ENCODE measurements at places on chromosomes 5 and 9. TPM values are rescaled to one million over a fixed set of nuclear protein-coding genes. Genes with fewer than 3 reads are reported as not detected.

Gene C5
- total RNA-seq = 1.6 TPM

DNA sequence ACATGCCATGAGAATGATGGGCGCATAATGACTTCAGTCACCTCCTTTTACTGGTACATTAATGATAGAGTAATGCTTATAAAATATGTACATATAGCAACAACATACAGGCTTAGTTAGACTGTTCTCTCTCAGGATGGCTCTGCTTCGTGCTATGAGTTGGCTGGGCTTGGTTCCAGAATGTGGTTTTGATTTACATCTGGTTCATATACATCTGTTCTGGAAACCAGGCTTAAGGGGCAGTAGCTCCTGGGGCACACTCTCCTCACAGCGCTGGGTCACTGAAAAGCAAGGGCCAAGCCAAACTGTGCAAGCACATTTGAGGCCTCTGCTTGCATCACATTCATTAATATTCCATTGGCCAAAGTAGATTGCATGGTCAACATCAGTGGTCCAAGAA lies 44.9 kb downstream of the PCSK1 start:
- H3K27me3 ChIP-seq = no peaks in the 10 kb centered on the region
- H3K4me1 ChIP-seq = peaks cover 20% of the 10 kb centered on the region
- H3K36me3 ChIP-seq = no peaks in the 10 kb centered on the region
- DNase-seq = no peak

DNA sequence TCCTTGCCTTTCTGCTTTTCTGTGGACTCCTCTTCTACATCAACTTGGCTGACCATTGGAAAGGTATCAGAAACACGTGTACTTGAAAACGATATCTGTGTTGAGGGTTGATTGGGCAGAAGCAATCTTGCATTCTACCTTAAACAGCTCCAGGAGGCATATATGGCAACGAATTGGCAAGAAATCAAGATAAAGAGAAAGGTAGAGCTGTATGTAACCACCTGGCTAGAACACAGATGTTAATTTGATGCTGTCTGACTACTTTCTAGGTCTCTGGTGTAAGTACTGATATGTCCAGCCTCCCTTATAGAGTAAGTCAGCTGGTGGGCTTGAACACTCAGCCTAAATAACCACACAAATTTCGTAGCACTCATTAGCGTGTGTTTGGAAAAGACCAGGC lies 1.3 kb downstream of the MAN1B1 start:
- no peak overlapping the region for H3K4me3 ChIP-seq
- H3K36me3 ChIP-seq = peaks cover 8% of the 10 kb centered on the region
- H3K4me1 ChIP-seq = peaks cover 25% of the 10 kb centered on the region
- H3K27ac ChIP-seq = no peak overlapping the region

Gene ORM2
- not detected for total RNA-seq

DNA sequence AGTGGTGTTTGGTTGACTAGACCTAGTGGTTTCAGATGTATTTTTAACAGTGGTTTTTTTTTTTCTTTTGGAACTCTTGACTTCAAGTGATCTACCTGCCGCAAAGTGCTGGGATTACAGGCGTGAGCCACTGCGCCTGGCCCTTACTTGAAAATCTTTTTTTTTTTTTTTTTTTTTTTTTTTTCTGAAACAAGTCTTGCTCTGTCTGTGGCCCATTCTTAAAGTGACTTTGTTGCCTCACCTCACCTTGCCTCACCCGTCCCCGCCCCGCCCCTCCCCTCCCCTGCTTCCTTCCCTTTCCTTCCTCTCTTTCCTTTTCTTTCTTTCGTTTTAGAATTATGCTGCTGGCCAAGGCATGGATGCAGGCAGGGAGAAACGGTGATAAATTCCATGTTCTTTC lies 26.0 kb downstream of the GPBP1 start:
- peaks cover 8% of the 10 kb centered on the region for H3K4me1 ChIP-seq
- DNase-seq = no peak
- H3K4me3 ChIP-seq = no peak overlapping the region
- no peak overlapping the region for H3K27ac ChIP-seq
- H3K27me3 ChIP-seq = no peaks in the 10 kb centered on the region

Gene SLC6A19
- total RNA-seq = not detected

DNA sequence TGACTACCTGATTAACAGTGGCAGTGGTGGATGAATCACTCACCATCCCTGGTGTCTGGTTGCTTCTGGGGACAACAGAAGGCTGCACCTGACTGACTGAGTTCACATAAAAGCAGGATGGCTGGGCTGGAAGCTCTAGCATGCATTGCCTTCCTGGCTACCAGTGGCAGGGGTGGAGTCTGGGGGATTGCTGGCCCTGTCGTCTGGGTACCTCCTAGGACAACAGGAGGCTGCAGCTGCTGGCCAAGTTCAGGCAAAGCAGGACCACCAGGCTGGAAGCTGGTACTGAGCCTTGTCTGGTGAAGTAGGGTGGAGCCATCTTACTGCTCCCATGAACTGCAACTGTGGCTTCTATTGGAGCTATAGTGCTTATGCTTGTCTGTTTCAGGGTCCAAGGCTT lies 480.8 kb upstream of the CTNND2 start:
- no peak for DNase-seq
- H3K4me1 ChIP-seq = no peaks in the 10 kb centered on the region
- H3K36me3 ChIP-seq = no peaks in the 10 kb centered on the region
- no peak overlapping the region for H3K4me3 ChIP-seq
- no peaks in the 10 kb centered on the region for H3K27me3 ChIP-seq

- no peak overlapping the region for H3K4me3 ChIP-seq
- H3K36me3 ChIP-seq = no peaks in the 10 kb centered on the region
- no peak for DNase-seq
- H3K27ac ChIP-seq = no peak overlapping the region
- H3K4me1 ChIP-seq = no peaks in the 10 kb centered on the region
Observed at GRCh38 chr9:847505-847904, 6.0 kb downstream of the DMRT1 start.

- H3K4me3 ChIP-seq = no peak overlapping the region
- no peaks in the 10 kb centered on the region for H3K36me3 ChIP-seq
- H3K4me1 ChIP-seq = no peaks in the 10 kb centered on the region
- no peaks in the 10 kb centered on the region for H3K27me3 ChIP-seq
Observed at GRCh38 chr5:118405650-118406061, 582.7 kb downstream of the DTWD2 start.

GRCh38 chr5:103397739-103398581 lies 139.4 kb downstream of the MACIR start:
- H3K27ac ChIP-seq = no peak overlapping the region
- H3K36me3 ChIP-seq = no peaks in the 10 kb centered on the region
- DNase-seq = no peak
- H3K27me3 ChIP-seq = peaks cover 6% of the 10 kb centered on the region

- H3K4me1 ChIP-seq = peaks cover 8% of the 10 kb centered on the region
- no peaks in the 10 kb centered on the region for H3K27me3 ChIP-seq
- H3K27ac ChIP-seq = no peak overlapping the region
Observed at GRCh38 chr5:169893571-169893970, 86.7 kb downstream of the INSYN2B start.

DNA sequence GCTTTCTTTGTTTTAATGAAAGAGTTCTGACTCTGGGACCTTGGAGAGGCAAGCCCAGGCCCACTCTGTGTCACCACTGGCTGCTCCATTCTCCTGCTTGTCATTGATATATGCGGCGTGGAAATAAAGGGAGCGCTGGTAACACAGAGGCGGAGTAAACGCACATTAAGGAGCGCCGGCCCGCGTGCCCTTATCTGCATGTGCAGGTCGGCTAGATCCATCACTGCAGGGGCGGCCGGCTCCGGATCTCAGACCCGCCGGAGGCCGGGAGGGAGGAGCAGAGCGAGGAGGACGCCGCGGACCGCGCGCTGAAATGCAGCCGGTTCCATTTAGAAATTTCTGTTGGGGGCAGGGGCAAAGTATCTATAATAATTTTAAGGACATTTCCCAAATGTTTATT lies 70.8 kb downstream of the MRPL36 start:
- no peak overlapping the region for H3K27ac ChIP-seq
- no peaks in the 10 kb centered on the region for H3K4me1 ChIP-seq
- H3K36me3 ChIP-seq = no peaks in the 10 kb centered on the region
- H3K27me3 ChIP-seq = peaks cover 4% of the 10 kb centered on the region

- H3K4me1 ChIP-seq = no peaks in the 10 kb centered on the region
- peaks cover 33% of the 10 kb centered on the region for H3K27me3 ChIP-seq
- no peaks in the 10 kb centered on the region for H3K36me3 ChIP-seq
- no peak overlapping the region for H3K4me3 ChIP-seq
- no peak for DNase-seq
Observed at GRCh38 chr5:181059297-181060230, 19.5 kb downstream of the BTNL9 start.

Gene SLC28A3
- total RNA-seq = not detected

DNA sequence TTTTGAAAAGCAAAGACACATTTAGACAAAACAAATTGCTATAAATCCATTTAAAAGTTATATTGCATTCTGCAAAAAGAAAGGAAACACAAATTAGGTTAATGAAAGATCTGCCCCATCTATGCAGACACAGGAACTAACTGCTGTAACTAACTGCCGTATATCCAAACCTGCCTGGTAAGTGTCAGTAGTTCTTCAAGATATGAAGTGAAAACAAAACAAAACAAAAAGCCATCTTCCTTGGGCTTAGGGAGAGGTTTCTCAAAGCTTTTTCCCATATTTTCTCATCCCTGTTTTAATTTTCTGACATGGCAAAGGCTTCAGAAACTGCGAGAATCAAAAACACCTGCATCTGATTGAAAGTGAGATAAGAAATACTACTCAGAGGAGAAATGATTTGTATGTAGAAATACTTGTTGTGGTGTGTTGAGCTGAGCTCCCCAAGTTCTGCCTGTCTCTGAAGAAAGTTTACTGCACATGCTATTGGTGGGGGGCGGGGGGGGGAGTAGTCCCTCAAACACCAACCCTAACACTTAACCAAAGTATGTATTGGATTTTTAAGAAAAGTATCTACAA lies 750.5 kb downstream of the PTPRD start:
- no peak overlapping the region for H3K27ac ChIP-seq
- no peaks in the 10 kb centered on the region for H3K4me1 ChIP-seq
- H3K27me3 ChIP-seq = no peaks in the 10 kb centered on the region
- H3K4me3 ChIP-seq = no peak overlapping the region
- no peak for DNase-seq
- H3K36me3 ChIP-seq = no peaks in the 10 kb centered on the region

Gene SUSD3
- total RNA-seq = not detected

GRCh38 chr5:78076351-78076750 lies 218.1 kb downstream of the AP3B1 start:
- H3K4me3 ChIP-seq = no peak overlapping the region
- DNase-seq = peak; percentile 28
- H3K27ac ChIP-seq = no peak overlapping the region
- H3K36me3 ChIP-seq = no peaks in the 10 kb centered on the region
- H3K27me3 ChIP-seq = no peaks in the 10 kb centered on the region

All from endothelial cell of umbilical vein (primary cell).